MV-4-11 (cell line): ENCODE measurements at places on chromosomes 4 and X.

GRCh38 chrX:51608766-51609165, 9.9 kb downstream of the CENPVL3 start:
- DNase-seq: no peak

GRCh38 chr4:73916172-73916925, 47.2 kb downstream of the CXCL1 start:
- DNase-seq: no peak

DNA sequence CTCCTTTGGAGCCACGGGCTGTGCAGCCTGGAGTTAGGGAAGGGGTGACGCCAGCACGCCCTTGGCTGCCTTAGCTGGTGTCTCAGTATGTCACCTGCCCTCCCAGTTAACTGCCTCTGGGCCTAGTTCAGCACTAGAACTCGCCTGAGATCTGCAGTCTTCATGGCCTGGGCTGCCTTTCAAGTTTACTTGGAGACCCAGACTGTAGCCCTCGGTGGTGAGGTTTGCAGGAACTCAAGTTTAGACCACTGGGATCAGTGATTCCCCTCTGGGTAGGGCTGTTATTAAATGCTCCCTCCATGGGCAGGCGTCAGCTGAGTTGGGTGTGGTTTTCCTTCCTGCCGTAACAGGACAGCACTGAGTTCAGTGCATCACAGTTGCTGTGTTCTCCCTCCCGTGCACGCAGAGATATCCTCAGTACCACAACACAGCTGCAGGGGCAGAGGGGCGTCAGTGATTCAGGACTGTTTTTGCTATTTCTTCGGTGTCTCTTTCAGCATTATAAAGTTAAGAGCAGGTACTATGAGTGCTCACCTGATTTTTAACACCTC, 30.5 kb downstream of the PLAC8 start:
- DNase-seq: peak; percentile 63

DNA sequence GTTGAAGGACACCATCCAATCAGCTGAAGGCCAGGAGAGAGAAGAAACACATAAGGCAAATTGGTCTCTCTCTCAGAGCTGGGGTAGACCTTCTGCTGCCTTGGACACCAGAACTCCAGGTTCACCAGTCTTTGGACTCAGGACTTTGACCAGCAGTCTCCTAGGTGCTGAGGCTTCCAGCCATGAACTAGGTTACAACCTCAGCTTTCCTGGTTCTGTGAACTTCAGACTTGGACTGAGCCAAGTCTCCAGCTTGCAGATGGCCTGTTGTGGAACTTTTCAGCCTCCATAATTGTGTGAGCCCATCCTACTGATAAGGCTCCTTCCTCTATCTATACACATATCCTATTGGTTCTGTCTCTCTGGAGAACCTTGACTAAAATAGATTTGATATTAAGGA, 20.6 kb upstream of the BBS12 start:
- DNase-seq: no peak

GRCh38 chrX:119954374-119954773, 10.8 kb upstream of the NKAP start:
- peak; percentile 11 for DNase-seq

GRCh38 chrX:71181910-71182799, 37.5 kb downstream of the NLGN3 start:
- DNase-seq: peak; percentile 95

DNA sequence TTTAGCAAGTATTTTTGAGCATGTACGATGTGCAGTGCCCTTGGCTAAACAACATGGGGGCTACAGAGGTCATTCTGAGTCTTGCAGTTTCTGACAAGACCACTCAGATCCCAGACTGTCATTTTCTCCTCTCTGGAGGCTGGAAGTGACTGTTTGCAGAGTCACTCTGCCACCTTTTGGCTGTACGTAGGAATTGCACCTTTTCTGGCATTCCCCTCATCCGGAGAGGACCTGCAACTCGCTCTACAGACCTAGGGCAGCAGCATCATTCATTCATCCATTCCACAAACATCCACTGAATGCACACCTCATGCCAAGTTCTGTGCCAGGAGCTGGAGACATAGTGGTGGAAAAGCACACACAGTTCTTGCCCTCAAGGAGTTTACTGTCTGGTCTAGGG, 160.4 kb upstream of the GPR101 start:
- DNase-seq: peak; percentile 1

GRCh38 chrX:140431521-140431920, 73.3 kb downstream of the SOX3 start:
- DNase-seq: no peak

DNA sequence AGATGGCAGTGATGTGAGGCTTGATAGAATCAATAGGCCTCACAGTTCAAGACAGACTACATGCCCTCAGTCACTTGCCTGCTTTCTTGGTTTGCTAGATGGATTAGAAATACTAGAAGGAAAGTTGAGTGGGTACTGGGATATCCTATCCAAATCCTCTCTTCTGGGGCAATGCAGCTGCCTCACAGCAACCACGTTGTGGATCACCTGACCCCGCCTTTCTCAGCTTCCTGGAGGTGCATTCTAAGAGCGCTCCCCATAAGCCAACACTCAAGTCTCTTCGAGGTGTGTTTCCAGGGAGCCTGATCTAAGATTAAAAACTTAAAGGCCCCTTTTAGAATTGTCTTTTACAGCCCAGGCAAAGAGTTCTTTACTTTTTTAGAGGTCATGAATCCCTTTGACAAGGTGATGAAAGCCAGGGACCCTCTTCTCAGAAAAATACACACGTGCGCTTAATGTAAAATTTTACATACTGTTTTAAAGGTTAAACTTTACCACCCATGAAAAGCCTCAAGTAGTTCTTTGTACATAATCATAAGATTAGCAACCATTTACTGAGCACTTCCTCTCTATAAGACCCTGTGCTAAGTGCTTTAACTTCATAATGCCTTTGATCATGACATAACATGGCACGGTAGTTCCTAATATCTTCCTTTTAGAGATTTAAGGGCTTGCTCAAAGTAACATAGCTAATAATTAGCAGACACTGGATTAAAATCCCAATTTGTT, 840 bp upstream of the RPL34 start:
- peak; percentile 52 for DNase-seq

DNA sequence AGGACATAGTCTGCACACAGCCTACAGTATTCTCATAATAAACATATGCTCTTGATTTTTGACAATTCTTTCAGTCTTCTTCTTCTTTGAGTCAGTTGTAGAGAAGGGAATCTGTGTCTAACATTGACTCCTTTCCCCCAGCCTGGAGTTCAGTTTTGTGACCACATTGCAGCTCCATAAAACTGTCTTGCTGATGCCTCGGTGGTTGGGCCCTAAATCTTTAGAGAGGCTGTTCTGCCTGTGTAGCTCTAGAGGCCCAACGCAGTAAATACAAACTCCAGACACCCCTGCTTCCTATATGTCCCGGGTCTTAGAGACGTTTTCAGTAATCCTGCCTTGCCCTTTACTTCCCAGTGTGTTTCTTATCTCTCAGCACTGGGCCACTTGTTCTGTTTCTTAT, 639.5 kb upstream of the AADAT start:
- DNase-seq: no peak

DNA sequence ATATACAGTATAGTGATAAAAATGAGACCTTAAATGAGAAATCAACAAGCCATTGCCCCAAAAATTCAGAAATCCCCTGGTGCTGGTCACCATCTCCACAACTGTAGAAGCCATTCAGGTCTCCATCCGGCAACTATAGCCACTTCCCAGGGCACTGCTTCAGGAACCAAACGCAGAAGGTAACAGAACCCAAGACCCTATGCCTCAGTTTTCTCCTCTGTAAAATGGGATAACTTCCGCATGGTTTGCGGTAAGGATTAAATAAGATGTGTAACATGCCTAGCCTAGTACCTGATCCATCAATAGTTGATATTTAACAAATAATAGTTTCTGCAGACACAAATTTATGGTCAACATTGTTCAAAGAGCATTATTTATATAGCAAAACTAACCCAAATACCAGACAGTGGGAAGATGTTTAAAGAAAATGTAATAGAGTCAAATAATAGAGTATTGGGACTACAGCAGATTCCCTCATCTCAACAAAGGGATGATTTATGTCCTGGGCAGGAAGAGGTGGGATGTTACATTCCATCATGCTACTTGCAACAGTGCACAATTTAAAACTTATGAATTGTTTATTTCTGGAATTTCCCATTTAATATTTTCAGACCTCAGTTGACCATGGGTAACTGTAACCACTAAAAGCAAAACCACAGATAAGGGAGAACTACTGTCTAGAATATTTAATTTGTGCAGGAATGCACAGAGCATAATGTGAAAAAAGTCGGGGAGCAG, 30.0 kb downstream of the IRF2 start:
- no peak for DNase-seq

DNA sequence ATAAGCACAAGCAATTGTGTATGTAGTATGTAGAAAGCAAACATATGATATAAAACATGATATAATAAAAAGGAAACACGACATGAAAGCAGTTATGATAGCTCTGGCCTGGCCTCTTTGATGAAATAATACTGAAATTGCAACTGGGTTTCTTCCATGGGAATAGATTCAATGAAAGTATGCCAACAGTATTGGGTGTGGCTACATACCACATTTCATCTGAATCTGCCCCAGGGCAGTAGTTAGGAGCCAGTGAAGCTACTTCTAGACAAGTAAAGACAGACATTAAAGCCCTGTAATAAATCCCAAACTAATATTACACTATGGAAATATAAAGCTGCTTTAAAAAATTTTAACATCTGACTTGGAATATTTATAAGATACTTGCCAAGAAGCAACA, 207.3 kb downstream of the FBXW7 start:
- no peak for DNase-seq

DNA sequence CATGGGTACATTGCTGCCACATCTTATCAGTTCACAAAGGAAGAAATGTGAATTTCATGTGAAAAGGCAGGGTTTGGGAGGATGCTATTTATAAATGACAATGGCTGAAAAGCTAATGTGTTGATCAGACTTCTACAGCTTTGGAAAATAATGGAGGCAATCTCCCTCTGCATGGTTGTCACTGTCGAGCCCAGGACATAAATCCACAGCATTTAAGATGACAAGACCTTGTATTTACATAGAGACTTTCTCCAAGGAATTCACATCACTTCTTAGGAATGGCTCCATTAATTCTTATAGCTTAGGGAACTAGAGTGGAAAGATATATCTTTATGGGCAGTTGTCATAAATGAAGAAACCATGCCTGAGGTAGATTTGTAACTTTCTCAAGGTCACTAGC, 66.7 kb downstream of the CBLL2 start:
- DNase-seq: no peak

DNA sequence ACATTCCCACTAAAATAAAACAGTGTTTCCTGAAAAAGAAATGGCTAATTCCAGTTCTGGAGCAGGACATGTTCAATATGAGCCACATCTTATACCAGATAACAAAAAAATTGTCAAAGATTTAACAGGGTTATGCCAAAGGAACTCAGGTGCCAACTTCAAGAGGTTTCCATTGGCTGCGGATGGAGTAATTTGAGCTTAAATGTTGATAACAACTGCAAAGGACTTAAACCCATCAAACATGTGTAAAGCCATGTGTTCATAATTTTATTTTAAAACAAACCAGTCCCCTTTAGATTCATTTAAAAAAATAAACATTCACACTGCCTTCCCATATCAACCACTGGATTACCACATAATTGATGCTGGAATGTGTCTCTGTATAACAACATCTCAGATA, 156.4 kb upstream of the PCDH18 start:
- no peak for DNase-seq

DNA sequence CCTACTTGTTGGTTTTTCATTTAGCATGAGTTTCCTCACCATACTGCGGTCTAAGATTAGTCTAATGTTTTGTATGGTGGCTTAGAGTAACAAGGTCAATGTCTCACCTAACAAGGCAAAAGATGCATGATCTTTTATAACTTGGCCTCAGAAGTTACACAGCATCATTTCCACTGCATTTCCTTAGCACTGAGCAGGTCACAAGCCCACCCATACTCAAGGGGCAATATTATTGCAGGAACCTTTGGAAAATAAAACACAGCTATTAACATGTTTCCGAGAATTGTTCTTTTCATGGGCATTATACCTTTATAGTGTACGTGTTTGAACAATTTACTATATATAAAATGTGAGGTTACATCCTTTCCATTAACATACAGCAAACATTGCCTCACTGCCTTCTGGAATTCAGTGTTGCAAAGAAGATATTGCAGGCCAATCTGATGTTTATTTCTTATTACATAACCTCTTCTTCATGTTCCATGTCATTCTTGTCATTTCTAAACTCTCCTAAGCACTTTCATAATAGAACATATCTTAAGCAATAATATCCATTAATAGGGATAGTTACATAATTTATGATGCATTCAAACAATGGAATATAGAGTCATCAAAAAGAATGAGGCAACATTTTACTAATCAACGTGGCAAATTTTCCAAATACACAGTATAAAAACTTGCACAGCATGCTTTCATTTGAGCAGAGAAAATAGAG, 153.8 kb downstream of the AREG start:
- no peak for DNase-seq

GRCh38 chrX:10582215-10582733, 38.1 kb downstream of the MID1 start:
- no peak for DNase-seq

DNA sequence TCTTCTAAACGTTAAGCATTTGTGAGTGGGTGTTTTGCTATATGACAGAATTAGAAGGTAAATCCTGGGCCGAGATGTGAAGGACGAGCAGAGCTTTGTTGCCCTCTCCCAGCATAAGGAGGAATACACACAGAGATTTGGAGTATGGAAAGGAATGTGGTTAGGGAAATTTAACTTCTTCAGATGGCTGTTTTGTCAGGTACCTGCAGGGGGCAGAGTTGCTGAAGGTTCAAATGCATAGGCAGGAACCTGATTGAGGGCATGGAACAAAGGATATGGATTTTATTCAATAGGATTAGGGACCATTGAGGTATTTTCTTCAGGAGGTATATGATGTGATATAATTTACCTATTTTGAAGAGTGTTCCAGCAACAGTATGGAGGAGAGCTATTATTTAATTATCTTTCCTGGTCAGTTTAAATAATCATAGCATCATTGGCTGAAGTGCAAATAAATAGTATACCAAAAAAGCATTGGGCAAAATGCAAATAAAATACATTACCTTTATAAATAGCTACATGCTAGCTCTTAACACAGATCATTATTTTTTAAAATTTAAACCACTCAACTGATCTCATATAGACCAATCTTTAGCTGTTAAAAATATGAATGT, 143.6 kb downstream of the SLIT2 start:
- DNase-seq: no peak

- peak; percentile 39 for DNase-seq
These were observed 114.3 kb upstream of the CPEB2 start for GRCh38 chr4:14887842-14888433.

DNA sequence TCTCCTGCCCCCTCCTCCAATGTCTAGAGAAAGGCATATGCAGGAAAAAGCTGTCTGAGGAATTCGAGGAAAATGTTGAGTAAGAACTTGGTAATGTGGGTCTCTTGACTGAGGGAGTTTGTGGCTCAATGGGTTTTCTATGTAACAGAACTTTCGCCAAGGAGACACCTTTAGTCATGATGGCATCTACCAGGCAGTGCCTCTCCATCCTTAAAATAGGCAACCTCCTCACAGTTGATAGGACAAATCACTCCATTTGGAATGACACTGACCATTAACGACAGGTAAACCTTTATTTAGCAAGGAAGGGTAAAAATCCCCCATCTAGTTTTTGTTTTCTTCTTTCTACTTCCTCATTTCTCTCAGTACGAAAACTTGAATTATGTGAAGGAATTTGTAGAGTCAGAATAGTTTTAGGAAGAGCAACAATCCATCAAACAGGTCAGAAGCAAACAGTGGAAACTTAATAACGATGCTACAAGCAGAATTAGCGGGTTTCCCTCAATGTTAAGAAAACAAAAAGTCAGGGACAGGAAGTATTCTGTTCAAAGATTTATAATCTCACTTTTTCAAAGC, 2.7 kb downstream of the GSX2 start:
- DNase-seq: peak; percentile 29
